NT2/D1 (cell line): ENCODE measurements at places on chromosomes 12 and 14.

GRCh38 chr12:50520416-50521207 is 15.8 kb downstream of the DIP2B start:
- DNase-seq = no peak

DNA sequence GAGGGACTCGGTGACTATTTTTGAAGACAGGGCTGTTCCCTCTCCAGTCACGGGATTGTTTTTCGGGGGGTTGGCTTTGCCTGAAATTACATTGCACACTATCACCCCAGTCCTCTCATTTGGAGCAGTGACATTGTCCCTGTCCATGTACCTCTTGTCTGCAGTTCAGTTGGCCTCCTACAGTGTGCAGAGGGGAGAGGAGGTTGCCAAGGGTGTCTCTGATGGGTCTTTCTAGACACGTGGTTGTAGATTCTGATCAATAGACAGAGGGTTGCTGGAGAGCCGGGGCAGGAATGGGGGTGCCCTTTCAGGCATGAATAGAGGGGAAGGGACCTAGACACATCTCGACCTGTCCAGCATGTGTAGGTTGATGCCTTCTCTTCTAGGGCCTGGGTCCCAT is 1.2 kb downstream of the TMEM120B start:
- DNase-seq = no peak

DNA sequence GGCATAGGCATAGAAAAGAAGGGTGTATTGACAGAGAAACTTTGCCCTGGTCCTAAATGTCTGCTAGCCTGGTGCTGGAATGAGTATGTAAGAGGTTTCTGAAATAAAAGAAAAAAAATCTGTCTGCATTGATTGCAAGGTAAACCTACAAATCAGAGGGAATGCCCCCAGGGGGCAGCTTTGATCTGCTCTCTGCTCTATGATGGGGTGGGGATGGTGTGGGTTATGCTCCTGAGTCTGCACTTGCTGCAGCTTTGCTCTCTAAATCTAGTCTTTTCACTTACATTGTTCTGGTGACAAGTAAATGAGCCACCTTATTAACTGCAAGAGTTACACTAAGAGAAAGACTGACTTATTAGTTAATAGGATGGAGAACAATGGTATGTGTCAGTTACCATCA is 468.4 kb upstream of the STXBP6 start:
- DNase-seq = no peak

GRCh38 chr14:105145381-105146180 is 23.0 kb downstream of the JAG2 start:
- DNase-seq = no peak

DNA sequence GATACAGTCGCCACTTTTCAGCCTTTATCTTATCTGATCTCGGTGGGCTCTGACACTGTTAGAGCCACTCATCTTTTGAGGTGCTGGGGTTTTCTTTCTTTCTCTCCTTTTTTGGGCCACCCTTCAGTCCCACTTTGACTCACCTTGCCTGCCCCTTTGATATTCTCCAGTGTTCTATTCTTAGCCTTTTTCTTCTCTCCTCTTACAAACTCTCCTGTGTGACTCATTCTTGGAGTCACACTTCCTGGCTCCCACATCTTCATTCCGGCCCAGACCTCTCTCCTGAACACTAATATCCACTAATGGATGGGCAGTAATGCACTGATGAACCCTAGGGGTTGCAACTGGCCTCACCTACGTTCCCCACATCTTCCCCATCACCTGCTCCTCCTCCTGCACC is 2.2 kb upstream of the DCD start:
- no peak for DNase-seq

- DNase-seq = no peak
These were observed 15.2 kb upstream of the CFAP54 start for GRCh38 chr12:96474206-96474605.

DNA sequence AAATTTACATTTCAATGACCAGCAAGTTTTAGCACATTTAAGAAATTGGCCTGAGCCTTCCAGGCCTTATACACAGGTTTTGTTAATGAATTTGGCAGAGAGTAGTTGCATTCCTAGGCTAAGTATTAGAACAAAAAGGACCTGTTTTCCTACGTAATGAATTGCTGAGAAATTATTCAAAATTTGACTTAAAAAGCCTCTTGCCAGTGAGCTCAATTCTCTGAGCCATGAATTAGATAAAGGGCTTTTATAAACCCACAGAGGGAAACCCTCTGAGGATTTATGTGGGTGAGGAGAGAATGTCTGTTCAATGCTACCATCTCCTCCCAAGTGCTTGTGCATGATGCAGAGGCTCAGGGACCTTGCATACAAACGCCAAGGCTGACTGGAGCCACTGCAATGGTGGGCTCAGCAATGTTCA is 94.5 kb upstream of the PELI2 start:
- no peak for DNase-seq

DNA sequence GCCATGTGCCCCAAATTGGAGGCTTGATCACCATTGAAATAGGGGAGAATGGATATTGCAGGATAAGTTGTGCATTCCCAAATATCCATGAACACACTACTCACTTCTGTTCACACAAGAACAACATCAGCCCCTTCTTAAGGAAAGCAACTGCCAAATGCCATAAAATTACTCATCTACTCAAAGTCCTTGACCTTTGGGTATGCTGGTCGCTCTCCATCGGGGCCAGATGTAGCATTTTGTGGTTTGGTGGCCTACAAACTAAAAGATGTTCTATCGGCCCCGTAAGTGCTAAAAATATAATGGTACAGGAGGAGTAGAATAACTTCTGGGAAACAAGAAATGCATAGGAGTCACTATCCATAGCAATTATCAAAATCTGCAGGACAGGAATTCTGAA is 362.6 kb downstream of the AEBP2 start:
- DNase-seq = no peak
